NCI-H748 treated with DMSO at 0.1 percent for 48 hours (cell line): ENCODE measurements at places on chromosomes 12 and 14.
A peak's percentile ranks its signal among the peaks of the same experiment; 100 is the strongest.

GRCh38 chr14:101870273-101870939 is 94.0 kb upstream of the DYNC1H1 start:
- no peak for DNase-seq

GRCh38 chr12:59164991-59165718 is 244.9 kb upstream of the LRIG3 start:
- peak; percentile 57 for DNase-seq

- DNase-seq, result no peak
Observed at GRCh38 chr12:132211816-132212215, 67.6 kb downstream of the NOC4L start.

GRCh38 chr12:55253281-55253680 is 8.9 kb downstream of the OR6C74 start:
- DNase-seq, result no peak

- DNase-seq, result no peak
Observed at GRCh38 chr12:120169946-120170345, 24.6 kb downstream of the GCN1 start.

DNA sequence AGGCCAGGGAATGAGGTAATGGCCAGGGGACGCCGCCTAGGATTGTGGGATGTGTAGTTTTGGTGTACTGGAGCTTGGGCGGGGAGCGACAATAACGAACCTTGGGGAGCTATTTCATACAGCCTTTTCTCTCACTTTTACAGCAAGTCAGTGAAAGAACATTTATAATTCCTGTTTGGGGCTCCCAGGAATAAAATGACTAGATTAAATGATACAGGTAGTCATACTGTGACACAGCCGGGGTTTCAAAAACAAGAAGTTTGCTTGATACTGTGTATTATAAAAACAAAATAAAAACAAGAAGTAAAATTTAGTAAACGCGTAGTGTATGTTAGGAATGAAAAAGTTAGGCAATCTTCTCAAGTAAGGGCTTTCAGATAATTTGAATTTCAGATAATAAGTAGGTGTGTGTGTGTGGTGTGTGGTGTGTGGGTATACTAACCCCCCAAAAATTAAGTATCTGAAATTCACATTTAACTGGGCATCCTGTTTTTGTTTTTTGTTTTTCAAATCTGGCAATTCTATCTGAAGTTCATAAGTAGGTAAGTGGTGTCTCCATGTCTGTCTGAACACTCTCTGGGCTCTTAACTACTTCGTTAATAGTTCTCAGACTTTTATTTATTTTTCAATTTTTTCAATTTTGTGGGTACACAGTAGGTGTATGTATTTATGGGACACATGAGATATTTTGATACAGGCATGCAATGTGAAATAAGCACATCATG is 458 bp upstream of the DCTN2 start:
- DNase-seq, result no peak

DNA sequence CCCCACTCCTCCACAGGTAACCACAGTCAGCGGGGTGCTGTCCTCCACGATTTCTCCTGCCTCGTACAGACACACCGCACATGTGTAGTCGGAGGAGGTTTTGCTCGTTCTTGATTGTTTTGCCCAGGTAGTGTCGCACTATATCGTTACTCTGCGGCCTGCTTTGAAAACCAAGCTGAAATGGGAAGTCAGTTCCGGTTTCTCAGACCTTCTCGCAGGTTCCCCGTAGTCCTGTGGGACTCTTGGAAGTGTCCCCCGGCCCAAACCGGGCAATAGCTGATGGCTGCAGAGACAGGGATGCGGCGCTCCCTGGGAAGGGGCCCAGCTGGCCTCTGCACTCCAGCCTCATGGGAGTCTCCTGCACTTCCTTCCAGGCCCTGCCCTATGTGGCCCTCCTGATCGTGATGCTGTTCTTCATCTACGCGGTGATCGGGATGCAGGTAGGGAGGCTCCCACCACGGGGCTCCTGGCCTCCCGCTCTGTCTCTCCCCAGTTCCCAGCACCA is 141.3 kb upstream of the FKBP4 start:
- no peak for DNase-seq

GRCh38 chr12:20142316-20142715 is 226.0 kb upstream of the PDE3A start:
- no peak for DNase-seq

- DNase-seq, result no peak
Observed at GRCh38 chr14:34682787-34683321, 31.5 kb downstream of the CFL2 start.

- peak; percentile 47 for DNase-seq
Observed at GRCh38 chr12:66803930-66804329, 125.1 kb upstream of the GRIP1 start.
